ENCODE measurements at places on chromosomes 2 and 18.

DNA sequence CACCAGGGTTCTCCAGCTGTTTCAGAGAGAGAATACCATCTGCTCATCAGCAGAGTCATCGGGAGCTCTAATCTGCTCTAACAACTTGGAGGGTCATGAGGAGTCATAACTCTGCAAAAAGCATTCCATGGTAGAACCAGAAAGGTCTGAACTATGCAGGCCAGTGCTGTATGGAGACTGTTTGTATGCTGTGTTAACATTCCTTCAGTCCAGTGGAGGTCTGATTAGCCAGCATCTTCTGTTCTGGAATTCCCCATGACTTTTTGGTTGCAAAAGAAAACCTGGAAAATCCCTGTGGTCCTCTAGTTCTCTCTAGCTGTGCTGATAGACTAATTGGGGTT is 9.4 kb upstream of the ITGB6 start:
- DNase-seq, result no peak

GRCh38 chr18:5539391-5539790 is 4.4 kb downstream of the EPB41L3 start:
- no peak for DNase-seq

DNA sequence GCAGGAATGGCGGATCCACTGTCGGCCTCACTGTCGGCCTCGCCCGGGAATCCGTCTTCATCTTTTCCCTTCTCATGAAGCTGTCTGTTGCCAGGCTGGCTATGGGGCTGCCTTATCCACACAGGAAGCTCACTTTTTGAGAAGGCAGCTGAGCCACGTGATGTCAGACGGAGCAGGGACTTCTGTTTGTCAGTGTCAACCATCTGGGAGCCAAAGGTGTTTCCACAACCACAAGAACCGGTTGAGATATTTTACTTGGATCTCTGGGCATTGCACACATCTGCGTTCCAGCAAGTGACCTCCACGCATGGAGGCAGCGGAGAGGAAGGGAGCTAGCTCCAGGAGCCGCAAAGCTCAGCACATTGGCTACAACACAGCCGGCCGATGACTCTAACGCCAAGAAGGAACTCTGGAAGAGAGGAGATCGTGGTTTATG is 27.4 kb upstream of the TAF1B start:
- no peak for DNase-seq

DNA sequence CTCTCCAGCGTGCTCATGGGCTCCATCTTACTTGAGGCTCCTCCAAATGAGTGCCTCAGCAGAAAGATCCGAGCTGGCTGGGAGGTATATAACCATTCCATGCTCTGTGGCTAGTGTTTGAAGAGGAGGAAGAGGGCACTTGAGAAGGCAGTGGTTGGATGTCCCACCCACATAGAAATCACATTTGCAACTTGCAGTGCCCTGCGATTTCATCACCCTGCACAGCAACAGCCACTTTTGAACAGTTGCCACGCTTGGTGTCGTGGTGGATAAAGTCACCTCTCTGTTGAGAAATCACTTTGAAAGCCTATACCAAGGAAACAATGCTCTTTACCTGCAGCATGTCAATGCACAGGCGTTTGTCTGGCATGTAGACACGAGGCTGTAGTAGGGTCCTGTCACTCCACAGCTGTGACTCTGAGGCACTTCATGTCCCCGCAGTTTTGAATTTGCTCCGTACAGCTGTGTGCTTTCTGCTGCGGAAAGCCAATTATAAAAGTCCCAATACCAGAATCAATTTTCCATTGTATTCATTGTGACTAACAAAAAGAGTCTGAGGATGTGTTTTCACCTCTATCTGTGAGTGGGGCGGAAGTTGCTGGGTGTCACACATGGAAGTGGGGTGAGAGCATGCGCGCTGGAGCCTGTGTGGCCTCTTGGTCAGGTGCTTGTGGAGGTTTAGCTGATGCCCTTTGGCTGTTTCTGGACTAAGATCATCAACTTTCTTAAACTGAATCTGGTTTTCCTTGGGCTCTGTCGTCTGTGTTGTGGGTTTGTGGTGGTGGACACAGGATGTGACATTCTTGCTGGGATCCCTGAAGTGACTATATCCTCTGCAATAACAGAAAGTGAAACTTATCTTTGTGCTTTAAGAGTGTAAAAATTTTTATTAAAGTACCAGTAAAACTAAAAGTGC is 2.8 kb downstream of the CNDP2 start:
- no peak for DNase-seq

DNA sequence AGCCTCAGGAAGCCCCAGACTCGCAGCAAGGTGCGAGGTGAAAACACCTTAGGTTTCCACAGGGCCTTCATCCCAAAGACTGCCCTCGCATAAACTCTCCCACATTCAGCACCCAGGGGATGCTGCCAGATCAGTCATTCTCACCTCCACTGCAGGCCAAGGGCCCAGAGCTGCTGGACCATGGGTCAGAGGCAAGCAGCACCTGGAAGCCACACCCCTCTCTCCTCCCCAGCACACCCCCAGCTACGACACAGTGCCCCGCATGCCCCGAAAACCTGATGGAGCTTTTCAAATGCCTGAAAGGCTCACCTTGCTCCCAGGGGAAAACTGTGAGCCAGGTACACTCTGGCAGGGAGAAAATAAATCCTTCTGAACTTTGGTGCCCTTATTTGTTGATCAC is 31.9 kb upstream of the LDLRAD4 start:
- no peak for DNase-seq

DNA sequence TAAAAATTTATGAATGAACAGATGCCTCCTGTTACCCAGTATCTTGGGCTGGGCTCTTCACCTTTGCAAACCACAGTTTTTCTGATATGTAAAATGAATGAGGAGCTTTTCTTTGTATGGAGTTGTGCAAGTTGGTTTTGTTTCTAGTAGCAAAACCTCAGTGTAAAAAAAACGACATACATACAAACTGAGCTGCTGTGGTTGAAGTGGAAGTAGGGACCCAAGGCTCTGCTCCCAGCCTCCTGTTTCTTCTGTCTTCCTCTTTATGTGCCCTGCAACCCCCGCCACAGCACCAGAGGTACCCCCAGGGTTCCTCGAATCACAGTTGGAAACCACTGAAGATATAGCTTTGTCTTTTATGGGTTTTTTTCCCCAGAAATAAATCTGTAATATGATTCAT is 118.1 kb downstream of the MYO1B start:
- no peak for DNase-seq

- DNase-seq, result no peak
These were observed 80.7 kb downstream of the PTPN2 start for GRCh38 chr18:12803069-12803936.

DNA sequence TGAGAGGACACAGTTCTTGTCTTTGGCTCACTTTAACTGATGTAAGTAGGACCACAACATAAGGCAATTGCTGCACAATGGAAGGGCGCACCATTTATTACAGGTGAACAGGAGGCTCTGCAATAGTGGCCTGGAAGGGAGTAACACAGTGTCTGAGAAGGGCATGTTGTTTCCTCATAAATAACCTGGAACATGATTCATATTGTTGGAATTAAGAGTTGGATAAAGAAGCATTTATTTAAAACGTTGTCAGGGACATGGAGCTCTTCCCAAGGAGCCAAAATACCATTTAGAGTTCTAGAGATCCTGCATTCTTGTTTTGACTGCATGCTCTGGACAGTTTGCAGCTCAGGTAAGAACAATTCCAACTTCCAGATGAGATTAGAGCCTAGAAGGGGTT is 110.4 kb downstream of the PLCL1 start:
- DNase-seq, result no peak

DNA sequence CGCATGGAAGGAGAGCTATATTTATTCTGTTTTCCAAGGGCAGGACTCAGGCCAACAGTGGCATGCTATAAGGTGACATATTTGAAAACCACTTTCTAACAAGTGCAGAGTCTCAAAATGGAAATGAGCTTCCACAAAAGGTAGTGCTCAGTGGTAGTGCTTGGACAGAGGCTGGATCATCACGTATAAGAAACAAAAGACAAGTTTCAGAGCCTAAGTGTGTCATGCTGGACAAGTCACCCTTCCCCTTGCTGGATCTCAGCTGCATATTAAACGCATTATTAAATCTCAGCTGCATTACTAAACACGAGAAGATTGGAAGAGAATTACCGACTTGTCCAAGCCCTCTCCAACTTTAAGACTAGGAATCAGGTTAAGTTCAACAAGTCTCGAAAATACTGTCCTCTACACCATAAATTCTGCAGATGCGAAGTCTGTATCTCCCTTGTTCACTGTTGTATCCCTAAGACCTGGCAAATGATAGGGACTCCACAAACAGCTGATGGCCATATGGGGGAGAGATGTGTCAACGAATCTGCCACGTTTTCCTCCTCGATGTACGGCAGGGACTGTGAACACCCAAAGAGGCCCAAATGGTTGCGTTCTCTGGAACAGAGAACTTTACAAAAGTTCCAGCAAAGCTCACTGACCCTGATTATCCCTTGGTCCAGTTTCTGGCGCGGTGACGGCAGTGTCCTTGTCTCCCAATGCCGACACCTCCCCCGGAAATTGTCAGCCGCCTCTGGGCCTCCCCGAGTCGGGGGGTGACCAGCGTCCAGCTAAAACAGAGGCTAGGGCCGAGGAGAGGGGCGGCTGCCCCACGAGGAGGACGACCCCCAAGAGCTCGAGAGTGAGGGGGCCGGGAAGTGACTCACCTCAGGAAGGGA is 611 bp downstream of the NOL10 start:
- DNase-seq, result no peak

DNA sequence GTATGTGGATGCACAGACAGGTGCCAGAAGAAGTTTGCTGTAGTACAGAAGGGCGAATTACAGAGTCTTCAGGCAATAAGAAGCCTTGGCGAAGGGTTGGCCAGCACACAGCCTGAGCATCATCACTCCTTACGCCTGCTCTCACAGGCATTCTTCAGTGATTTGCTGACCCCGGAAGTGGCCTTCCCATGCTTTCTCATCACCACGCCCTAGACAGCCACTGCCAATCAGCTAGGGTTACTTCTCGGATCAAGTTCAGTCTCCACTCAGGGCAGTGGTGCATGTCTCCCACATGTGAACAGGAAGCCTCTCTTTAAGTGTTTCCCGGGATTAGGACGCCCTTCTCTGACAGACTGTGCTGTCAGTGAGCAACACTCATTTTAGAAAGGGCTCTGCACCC is 81.8 kb downstream of the C1QL2 start:
- DNase-seq, result no peak

- no peak for DNase-seq
These were observed 63.8 kb upstream of the ZC3H15 start for GRCh38 chr2:186422226-186422625.

DNA sequence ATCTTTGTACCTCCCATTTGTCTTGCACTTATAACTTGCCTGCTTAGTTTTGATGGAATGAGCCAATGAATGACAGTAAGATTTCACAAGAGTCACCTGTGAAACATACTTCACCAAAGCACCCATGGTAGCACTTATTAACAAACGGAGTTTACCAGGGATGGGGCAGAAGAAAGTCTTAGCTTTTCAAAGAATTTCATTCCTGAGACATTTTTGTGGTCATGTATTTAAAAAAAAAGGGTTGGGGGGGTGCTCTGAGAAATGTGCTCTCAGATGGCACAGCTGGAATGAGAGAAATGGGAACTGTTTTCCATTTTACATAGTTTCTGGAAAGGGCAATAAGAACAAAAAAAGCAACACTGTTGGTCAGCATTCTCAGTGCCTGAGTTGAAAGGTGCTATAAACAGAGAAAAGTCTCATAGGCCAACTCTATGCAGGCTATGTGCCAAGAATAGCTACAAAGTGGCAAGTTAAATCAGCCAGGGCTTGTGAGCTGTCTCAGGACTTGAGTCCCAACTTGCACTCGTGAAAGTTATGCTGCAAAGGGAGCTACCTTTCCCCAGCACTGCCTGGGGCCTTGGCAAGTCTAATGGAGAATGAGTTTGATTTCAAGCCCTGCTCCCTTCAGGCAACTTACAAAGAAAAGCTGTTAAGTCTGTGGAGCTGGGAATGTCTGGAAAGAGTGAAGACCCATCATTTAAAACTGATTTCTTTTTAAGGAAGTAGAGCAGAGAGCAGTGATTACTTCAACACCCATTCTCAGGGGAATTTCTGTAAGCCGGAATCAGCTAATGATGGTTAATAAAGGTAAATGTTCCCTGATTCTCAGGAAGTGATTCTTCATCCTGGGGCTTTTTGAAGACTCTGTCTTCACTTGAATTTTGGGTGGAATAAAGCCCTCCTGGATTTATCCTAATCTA is 170.6 kb downstream of the SLC8A1 start:
- DNase-seq, result no peak

- no peak for DNase-seq
These were observed 33.7 kb upstream of the LYPD6B start for GRCh38 chr2:149004836-149005235.

DNA sequence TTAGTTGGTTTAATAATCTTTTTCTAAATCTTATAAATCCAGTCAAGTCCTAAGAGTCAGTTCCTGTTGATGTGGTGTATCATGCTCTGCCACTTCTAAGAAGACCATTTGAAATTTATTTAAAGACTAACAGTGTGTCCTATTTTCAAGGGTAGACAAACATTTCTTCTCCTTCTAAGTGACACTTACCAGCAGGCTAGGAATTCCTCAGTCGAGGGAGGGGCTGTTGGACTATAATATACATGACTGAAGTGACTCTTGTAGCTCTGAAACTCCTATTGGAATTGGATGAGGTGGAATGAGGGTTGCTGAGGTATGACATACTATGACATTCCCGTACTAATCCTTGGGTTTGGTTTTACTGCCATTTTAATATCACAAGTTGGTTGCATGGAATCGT is 30.6 kb downstream of the ITGB6 start:
- no peak for DNase-seq
